ENCODE measurements at places on chromosomes 3 and 15.

DNA sequence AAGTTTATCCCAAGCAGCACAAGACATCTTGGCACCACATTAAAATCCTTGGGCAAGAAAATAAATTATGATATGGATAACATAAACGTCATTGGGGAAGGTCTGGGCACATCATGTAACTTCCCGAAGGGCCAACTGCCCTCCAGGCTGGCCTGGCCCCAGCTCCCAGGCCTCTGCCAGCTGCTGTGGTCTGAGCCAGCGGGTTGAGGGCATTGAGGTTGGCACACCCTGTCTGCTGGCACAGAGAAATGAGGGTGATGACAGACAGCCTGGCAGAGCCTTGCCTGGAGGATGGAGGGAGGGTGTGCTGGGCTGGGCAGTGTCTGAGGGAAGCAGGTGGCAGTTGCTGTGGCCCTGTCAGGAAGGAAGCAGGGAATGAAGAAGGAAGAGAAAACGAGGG, 3.3 kb upstream of the RBSN start:
- DNase-seq, result no peak

DNA sequence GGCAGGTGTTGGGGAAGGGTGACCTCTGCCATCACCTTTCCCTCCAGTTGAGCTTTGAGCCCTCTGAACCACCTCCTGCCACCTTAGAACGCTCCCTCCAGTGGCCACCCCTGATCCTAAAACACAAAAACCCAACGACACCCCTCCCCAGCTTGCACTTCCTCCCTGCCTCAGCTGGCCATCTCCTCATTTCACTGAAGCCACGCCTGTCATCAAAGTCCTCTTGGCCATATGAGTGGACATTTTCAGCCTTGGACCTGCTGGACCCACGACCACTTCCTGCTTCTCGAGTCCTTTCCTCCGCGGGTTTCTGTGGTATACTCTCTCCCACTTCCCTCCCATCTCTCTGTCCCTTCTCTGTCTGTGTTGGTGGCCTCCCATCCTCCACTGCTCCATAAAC, 48.5 kb upstream of the NR2C2 start:
- no peak for DNase-seq

- no peak for DNase-seq
Observed at GRCh38 chr3:106542101-106542769, 673.4 kb upstream of the CBLB start.

DNA sequence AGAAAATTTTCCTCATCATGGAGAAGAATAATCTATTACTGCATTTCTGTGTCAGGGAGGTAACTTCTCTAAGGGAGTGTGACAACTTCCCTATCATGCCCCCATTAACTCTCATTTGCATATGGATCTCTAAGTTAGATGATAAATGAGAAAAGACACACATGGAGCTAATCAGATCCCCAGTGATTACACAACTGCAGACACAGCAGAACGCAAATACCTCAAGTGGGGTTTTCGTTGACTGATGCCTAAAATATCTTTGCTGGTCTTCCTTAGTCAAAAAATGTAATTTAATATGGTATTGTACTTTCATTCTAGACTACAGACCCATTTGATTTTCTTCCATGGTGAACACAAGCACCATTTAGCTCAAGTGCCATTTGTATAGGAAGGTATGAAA, 630.5 kb downstream of the TBL1XR1 start:
- DNase-seq, result no peak

- DNase-seq, result no peak
Observed at GRCh38 chr3:20846832-20847231, 660.8 kb upstream of the SGO1 start.

DNA sequence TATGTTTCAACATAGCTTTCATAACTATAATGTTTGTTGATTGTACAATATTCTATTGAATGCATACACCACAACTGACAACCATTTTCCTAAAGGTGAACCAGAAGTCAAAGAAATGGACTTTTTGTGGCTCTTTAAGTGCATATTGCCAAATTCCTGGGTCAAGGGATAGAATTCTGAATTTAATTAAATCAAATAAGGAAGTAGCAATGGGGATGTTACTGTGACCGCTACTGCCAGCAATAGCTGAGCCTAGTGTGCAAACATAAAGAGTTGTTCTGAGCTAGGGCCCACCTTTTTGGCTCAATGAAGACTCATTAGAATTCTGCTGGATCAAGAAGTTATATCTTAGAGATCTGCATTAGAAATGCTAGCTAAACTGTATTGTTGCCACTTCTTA, 17.3 kb upstream of the KBTBD8 start:
- no peak for DNase-seq

DNA sequence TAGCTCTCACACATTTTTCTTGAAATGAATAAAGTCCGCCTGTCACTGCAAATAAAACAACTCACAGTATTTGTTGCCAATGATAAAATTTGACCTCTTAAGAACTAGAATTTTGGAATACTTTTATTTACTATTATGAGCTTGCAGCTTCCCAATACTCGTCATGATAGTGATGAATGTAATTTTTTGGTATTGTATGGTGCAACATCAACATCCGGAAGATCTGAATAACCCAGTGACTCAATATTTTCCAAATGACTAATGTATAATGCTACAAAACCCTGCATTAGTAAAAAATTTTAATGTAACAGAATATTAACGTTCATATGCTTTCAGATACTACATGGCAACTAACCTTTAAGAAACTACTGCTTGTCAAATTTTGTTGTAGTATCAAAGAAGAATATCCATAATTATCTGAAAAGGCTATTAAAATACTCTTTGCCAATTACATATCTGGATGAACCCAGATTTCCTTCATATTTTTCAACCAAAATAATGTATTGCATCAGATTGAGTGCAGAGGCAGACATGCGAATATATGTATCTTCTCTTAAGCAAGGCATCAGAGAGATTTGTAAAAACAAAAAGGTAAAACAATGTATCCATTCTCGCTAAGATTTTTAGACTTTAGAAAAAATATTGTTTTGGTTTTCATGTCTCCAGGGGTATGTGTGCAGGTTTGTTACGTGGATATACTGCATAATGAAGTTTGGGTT, 95.3 kb downstream of the IGF2BP2 start:
- no peak for DNase-seq
